Activated CD4-positive, alpha-beta memory T cell treated with anti-CD3 and anti-CD28 coated beads for 36 hours (primary cell): ENCODE measurements at places on chromosomes 13 and 19. TPM values are rescaled to one million over a fixed set of nuclear protein-coding genes. Genes with fewer than 3 reads are reported as not detected.
A peak's percentile ranks its signal among the peaks of the same experiment; 100 is the strongest.

SLC6A16 gene
- 1.0 TPM for total RNA-seq

MCEMP1 gene
- total RNA-seq, result not detected

LATS2 gene
- total RNA-seq, result 4.0 TPM

CCDC97 gene
- total RNA-seq, result 20.5 TPM

ZNF714 gene
- 18.0 TPM for total RNA-seq

PSG11 gene
- total RNA-seq, result not detected

WTIP gene
- 0.65 TPM for total RNA-seq

P2RY11 gene
- total RNA-seq, result 28.4 TPM

DHPS gene
- total RNA-seq, result 127 TPM

CRX gene
- total RNA-seq, result not detected

DNA sequence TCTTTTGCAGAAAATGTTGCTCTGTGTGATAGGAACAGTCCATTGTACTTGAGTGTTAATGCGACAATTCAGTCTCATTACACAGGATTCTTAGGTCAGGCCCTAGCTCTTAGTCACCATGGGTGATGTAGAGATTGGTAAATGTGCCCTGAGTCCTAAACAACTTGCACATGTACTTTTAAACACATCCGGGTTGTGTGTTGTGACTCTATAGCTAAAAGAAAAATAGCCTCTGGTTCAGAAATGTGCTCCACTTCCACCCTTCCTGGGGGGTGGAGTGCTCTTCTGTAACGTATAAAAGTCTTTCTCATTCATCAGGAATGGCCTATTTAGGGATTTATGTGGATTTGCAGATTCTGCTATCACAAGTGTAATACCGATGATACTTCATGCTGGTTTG lies 5.2 kb downstream of the SPATA13 start:
- H3K27me3 ChIP-seq, result peaks cover 11% of the 10 kb centered on the region
- no peak overlapping the region for H3K27ac ChIP-seq
- H3K36me3 ChIP-seq, result peaks cover 6% of the 10 kb centered on the region
- H3K4me3 ChIP-seq, result no peak overlapping the region
- DNase-seq, result no peak
- peaks cover 19% of the 10 kb centered on the region for H3K4me1 ChIP-seq

DNA sequence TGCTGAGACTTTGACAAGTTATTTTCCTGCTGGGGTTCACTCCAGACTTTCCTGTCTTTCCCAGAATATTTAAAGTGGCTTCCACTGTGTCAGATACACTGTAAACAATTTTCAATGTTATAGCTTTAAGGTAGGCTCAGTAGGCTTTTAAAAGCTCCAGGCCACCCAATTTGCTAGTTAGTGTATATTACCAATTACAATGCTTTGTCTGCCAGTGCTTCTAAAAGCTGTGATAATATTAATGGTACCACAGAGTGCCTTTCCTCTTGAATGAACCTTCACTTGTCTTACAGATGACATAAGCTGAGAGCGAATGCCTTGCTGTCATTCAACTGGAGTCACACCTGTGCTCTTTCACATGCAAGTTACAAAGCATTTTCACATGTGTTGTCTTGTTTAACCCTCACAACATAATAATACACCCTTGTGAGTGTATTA lies 239.7 kb upstream of the HTR2A start:
- no peaks in the 10 kb centered on the region for H3K36me3 ChIP-seq
- no peaks in the 10 kb centered on the region for H3K27me3 ChIP-seq
- H3K27ac ChIP-seq, result no peak overlapping the region
- no peaks in the 10 kb centered on the region for H3K4me1 ChIP-seq
- no peak overlapping the region for H3K4me3 ChIP-seq

GRCh38 chr19:43541920-43542650 lies 9.1 kb downstream of the ZNF575 start:
- H3K4me3 ChIP-seq, result no peak overlapping the region
- peaks cover 41% of the 10 kb centered on the region for H3K36me3 ChIP-seq
- H3K4me1 ChIP-seq, result no peaks in the 10 kb centered on the region
- no peak for DNase-seq
- no peak overlapping the region for H3K27ac ChIP-seq
- H3K27me3 ChIP-seq, result no peaks in the 10 kb centered on the region

DNA sequence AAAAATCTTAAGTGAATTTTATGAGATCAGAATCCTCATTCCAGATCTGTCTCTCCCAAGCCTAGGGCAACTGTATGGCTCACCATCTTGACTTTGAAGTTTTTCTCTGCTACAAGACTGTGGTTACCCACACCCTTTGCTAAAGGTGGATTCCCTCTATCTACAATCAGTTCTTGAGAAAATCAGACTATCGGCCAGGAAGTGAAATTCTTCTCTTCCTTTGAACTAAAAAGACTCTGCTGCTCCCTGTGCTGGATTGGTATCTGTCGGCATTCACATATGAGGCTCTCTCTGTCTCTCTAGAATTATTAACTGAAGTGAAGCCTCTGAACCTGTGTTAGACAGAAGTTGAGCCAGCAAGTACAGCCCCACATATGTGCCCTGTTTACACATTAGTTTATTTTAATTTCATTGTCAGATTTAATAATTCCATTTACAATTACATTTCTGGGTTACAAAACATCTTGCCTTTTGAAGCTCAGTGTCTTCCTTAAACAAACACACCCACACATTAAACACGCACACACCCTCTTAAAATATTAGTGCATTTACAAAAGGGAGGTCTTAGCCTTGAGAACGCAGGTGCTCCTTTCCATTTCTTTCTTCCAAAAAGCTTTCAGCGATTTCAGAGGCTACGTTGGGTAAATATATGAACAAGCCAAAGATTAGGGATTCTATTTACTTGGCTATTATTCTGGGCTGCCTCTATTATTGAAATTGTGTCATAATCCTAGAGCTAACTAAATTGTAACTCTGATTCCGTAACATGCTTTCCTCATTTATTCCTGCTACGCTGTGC lies 145.7 kb downstream of the MIPEP start:
- H3K36me3 ChIP-seq, result no peaks in the 10 kb centered on the region
- no peak overlapping the region for H3K27ac ChIP-seq
- peaks cover 25% of the 10 kb centered on the region for H3K4me1 ChIP-seq
- peak; percentile 19 for DNase-seq
- H3K27me3 ChIP-seq, result peaks cover 3% of the 10 kb centered on the region

- no peaks in the 10 kb centered on the region for H3K27me3 ChIP-seq
- no peak overlapping the region for H3K27ac ChIP-seq
- peaks cover 39% of the 10 kb centered on the region for H3K36me3 ChIP-seq
- peaks cover 67% of the 10 kb centered on the region for H3K4me1 ChIP-seq
- no peak for DNase-seq
These were observed 96.8 kb upstream of the DOCK9 start for GRCh38 chr13:99074693-99075092.

DNA sequence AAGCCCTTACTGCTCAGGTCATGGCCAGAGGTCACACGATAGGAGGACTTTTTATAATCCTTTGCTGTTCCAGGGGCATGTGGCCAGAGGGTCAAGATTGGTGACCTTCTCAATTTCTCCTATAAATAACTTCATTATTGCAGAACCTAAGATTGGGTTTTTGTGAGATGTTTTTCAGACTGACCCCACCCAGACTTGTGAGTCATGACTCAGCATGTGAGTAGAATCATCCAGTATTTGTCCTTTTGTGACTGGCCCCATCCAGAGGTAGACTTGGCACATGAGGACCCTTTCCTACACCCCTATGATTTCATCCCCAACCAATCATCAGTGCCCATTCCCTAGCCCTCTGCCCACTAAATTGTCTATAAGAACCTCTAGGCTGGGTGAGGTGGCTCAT lies 84.5 kb upstream of the ABCC4 start:
- H3K27me3 ChIP-seq, result peaks cover 13% of the 10 kb centered on the region
- H3K4me3 ChIP-seq, result no peak overlapping the region
- no peak for DNase-seq
- no peak overlapping the region for H3K27ac ChIP-seq

DNA sequence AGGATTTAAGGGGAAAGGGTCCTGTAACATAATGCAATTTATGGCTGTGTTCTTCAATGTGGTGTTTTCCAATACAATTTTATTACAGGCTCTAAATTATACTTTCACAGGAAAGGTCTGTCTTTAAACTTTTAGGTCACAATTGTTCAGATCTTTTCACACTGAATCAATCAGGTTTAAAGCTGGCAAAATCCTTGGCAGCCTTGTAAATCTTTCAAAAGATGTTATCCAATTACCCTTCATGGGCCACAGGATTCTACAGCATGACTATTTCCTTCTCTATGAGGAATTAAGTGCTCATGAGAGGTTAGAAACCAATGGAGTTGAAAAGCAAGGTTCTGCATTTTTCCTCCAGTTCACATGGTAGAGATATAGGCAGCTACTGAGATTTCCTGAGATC lies 211.5 kb upstream of the MIR17HG start:
- no peaks in the 10 kb centered on the region for H3K36me3 ChIP-seq
- DNase-seq, result no peak
- H3K4me1 ChIP-seq, result no peaks in the 10 kb centered on the region
- H3K4me3 ChIP-seq, result no peak overlapping the region

GRCh38 chr19:29837996-29838395 lies 26.2 kb downstream of the CCNE1 start:
- H3K4me3 ChIP-seq, result no peak overlapping the region
- no peak for DNase-seq
- H3K4me1 ChIP-seq, result peaks cover 45% of the 10 kb centered on the region
- H3K36me3 ChIP-seq, result no peaks in the 10 kb centered on the region
- no peaks in the 10 kb centered on the region for H3K27me3 ChIP-seq

DNA sequence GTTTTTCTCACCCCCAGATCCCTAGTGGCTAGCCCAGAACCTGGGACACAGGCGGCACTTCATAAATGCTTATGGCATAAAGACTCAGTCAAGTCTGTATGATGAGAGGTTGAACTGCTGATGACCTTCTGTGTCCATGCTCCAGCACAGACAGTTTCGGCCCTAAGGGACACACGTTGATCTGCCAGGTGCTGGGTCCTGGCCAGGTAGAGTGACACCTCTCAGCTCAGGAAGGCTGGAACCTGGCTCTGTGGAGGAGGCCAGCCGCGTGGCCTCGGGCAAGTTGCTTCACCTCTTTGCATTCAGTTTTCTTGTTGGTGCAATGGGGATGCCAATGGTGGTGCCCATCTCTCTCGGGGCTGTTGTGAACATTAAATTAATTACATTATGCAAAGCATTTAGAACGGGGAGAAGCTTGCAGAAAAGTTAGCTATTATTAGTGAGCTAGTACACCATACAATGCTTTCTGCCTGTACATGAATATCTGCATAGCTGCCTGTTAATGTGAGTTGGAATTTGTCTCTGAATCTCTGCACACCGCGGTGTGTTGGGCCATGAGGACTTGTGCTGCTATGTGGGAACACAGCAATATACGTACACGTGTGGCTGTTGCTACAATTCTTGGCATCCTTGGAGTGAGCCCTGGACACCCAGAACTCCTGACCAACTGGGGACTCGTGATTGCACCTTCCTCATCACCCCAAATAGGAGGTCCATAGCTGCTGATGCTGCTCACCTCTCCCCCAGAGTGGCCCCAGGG lies 8.4 kb downstream of the GADD45B start:
- peaks cover 7% of the 10 kb centered on the region for H3K36me3 ChIP-seq
- DNase-seq, result no peak
- H3K27ac ChIP-seq, result no peak overlapping the region
- peaks cover 15% of the 10 kb centered on the region for H3K27me3 ChIP-seq
- H3K4me1 ChIP-seq, result peaks cover 18% of the 10 kb centered on the region
- no peak overlapping the region for H3K4me3 ChIP-seq

- H3K27me3 ChIP-seq, result no peaks in the 10 kb centered on the region
- peaks cover 8% of the 10 kb centered on the region for H3K4me1 ChIP-seq
- no peak for DNase-seq
These were observed 21.6 kb upstream of the MRI1 start for GRCh38 chr19:13742756-13743155.

DNA sequence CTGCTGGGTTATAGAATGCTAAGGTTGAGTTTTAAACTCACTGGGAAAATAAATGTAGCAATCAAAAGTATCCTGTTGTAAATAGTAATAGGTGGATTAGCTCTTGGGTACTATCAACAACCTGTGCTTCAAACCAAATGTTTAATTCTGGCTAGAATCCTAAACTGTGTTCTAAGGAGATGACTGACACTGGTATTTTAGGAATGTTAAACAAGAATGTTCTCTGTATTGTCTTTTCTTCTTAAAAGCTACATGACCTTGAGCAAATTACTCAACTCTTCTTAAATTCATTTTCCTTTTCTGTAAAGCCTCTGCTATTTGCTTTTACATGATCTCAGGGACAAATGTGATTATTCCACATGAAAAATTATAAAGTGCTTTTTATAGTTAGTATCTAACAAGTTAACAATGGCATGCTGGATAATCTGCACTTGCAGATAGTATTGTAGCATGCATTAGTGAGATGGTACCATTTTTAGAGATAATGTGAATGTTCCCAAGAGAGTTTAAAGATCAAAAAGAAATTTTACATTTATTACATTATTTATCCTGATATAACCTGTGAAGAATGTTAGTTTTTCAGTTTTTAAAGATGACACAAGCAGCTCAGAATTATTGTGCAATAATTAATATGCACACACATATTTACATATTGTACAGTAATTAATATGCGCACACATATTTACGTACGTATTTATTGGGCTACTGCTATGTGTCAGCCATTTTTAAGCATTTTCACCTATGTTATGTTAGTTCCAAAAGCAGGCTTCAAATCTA lies 13.6 kb upstream of the EPSTI1 start:
- H3K27ac ChIP-seq, result no peak overlapping the region
- H3K4me3 ChIP-seq, result no peak overlapping the region
- DNase-seq, result no peak
- H3K4me1 ChIP-seq, result no peaks in the 10 kb centered on the region
- peaks cover 3% of the 10 kb centered on the region for H3K36me3 ChIP-seq

DNA sequence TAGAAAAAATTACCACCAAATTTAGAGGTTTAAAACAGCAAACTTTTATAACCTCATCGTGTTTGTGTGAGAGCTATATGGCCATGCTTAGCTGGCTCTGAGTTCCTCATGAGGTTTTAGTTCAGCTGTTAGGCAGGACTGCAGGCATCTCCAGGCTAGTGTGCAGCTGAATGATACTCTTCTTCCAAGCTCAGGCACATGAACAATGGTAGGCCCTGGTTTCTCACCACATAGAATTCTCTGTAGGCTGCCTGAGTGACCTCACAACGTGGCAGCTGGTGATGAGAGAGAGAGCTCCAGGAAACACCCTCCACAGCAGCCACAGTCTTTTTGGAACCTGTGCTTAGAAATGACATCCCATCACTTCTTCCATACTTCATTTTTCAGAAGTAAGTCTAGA lies 540.6 kb upstream of the MIR17HG start:
- no peak overlapping the region for H3K27ac ChIP-seq
- no peak overlapping the region for H3K4me3 ChIP-seq
- no peaks in the 10 kb centered on the region for H3K36me3 ChIP-seq
- DNase-seq, result no peak
- no peaks in the 10 kb centered on the region for H3K4me1 ChIP-seq

- DNase-seq, result no peak
- H3K4me3 ChIP-seq, result no peak overlapping the region
- no peak overlapping the region for H3K27ac ChIP-seq
- H3K36me3 ChIP-seq, result peaks cover 6% of the 10 kb centered on the region
- no peaks in the 10 kb centered on the region for H3K27me3 ChIP-seq
These were observed 8.5 kb upstream of the EEF1AKMT1 start for GRCh38 chr13:20782116-20782708.

- DNase-seq, result peak; percentile 73
- peaks cover 3% of the 10 kb centered on the region for H3K36me3 ChIP-seq
- H3K27me3 ChIP-seq, result peaks cover 2% of the 10 kb centered on the region
- no peak overlapping the region for H3K27ac ChIP-seq
These were observed 9.0 kb downstream of the ABHD8 start for GRCh38 chr19:17294051-17294891.

- H3K4me3 ChIP-seq, result no peak overlapping the region
- H3K27ac ChIP-seq, result no peak overlapping the region
- peaks cover 40% of the 10 kb centered on the region for H3K4me1 ChIP-seq
- peaks cover 3% of the 10 kb centered on the region for H3K36me3 ChIP-seq
These were observed 110.5 kb downstream of the LRCH1 start for GRCh38 chr13:46663206-46664037.

GRCh38 chr13:99681695-99682094 lies 180.4 kb downstream of the TM9SF2 start:
- DNase-seq, result no peak
- H3K27ac ChIP-seq, result no peak overlapping the region
- H3K4me3 ChIP-seq, result no peak overlapping the region
- H3K27me3 ChIP-seq, result no peaks in the 10 kb centered on the region
